ENCODE measurements at places on chromosomes 6 and 20.

DNA sequence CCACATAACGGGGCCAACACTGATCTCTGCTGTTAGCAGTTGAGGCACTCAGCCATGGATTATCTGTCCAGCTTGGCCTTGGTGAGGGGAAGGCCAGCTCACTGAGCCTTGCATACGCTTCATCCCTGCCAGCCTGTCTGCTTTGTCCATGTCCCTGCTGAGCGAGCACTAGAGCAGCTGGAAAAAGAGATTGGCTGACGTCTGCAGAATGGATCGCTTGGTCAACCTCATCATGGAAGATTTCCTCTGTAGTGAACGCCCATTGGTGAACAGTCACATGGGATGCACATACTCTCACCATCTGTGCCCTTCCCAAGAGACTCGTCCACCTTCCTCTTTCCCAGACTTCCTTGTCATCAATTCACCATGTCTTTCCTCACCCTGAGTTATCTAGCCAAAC is 26.9 kb downstream of the MUC22 start:
- no peak for DNase-seq

DNA sequence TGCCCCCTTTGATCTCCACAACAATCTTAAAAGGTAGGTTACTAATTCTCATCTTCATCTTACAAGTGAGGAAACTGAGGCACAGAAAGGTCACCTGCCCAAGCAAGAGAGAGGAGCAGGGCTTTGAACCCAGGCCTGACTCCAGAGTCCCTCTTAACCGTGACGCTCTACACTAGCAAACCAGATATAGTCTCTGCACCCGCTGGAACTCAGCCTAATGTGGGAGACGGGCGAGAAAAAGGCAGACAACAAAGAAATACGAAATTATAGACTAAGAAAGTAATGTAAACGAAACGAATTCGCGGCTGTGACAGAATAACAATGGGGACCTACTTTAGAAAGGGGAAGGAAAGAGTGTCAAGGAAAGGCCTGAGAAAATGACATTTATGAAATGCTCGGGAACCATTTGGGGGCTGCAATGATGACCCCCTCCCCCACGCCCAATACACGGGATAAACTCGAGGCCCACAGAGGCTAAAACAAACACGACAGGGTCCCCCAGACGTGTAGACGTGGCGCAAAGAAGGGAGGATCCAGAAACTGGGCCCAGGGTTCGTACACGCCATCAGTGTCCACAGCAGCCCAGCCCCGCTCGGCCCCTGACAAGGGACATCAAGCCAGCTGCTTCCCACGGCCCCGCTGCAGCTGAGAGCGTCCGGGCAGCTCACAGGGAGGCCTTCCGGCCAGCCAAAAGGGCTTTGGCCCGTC is 637 bp downstream of the TRPC4AP start:
- no peak for DNase-seq

DNA sequence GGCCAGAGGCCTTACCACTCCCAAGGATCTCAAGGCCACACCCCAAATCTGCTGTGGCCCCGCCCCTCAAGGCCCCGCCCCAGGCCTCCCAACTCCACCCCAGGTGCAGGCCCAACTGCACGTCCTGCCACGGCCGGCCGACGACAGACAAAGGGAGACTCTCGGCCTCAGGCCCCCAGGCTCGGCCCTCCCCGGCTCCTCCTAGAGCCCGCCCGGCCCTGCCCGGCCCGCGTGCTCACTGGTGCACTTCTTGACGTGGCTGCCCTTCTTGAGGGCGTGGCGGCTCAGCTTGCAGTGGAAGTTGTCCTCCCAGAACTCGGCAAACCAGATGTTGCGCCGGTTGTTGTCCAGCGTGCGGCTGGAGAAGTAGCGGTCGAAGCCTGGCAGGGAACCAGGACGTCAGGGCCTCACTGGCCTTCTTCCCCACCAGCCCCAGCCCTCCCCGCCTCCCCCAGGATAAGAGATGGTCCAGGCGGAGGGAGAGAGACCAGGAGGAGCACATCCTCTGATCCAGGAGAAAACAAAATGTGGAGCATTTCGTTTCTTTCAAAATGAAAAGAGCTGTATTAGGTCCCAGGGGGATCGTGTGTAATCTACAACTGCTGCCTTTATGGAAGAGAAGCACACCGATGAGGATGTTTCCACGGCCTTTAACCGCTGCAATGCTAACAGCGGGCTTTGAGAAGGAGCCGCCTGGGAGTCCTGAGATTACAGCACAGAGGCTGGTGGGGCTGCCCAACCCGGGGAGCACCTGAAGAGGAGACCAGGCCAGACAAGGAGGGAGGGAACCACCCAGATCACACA is 89.4 kb downstream of the GRM4 start:
- no peak for DNase-seq

GRCh38 chr6:51562198-51562597 is 525.2 kb downstream of the PKHD1 start:
- no peak for DNase-seq

GRCh38 chr6:34340394-34340793 is 52.1 kb downstream of the NUDT3 start:
- no peak for DNase-seq

DNA sequence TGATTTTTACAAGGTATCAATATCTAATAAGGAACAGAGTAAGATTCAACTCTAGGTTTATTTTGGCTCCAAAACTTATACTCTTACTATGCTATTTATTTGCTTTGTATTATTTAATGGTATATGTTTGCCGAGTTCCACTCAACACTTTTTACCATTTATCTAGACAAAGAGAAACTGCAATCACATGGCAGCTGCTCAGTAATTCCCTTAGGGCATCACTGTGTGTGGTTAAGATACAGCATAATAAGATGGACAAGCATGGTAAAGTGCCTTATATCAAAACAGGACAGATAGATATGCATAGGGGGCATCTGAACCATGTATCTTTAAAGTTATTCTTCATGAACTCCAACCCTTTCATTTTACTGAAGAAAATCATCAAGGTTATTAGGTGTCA is 483.0 kb upstream of the ID4 start:
- no peak for DNase-seq

GRCh38 chr6:120908767-120909166 is 425.5 kb downstream of the TBC1D32 start:
- no peak for DNase-seq

DNA sequence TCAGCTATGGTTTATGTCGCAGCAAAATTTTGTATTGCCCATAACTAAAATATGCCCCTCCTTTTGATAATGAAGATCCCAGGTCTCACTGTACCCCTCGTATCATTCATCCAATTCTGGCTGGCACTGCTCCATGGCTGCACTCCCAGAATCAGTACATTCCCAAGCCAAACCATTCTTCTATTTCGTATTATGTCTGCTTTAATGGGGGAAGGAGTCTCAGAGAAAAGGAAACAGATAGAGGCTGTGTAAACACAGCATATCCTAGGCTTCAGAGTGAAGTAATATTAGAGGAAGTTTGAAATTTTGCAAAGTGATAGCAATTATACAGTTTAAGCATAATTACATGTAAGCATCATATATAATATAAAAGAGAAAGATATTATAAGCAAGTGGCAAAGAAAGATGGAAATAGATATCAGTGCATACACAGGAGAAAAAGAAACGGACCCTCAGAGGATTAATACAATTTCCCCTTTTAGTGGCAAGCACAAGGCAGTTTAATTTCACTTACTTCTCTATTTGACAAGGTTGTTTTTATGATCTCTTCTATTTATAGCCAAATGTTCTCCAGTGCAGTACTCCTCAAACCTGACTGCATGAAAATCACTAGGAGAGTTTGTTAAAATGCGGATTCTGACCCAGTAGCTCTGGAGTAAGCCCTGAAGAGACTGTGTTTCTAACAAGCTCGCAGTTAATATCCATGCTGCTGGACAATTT is 56.5 kb upstream of the TENT5A start:
- DNase-seq = no peak

DNA sequence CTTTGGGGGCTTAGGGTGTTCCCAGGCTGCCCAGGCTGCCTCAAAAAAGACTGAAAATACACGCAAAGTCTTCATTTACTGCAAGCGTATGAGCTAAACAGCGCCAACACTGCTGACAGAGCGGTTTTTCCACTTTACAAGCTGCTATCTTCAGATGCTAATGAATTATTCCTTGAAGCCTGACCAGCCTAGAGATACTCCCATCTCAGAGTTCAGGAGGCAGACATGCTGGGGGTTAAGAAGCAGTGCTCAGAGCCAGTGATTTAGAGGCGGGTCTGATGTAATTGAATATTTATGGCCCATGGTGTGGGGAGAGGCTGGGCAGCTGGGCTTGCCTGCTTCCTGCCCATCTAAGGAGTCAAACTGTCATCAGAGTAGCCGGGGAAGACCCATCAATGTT is 241.4 kb downstream of the SLC24A3 start:
- no peak for DNase-seq

DNA sequence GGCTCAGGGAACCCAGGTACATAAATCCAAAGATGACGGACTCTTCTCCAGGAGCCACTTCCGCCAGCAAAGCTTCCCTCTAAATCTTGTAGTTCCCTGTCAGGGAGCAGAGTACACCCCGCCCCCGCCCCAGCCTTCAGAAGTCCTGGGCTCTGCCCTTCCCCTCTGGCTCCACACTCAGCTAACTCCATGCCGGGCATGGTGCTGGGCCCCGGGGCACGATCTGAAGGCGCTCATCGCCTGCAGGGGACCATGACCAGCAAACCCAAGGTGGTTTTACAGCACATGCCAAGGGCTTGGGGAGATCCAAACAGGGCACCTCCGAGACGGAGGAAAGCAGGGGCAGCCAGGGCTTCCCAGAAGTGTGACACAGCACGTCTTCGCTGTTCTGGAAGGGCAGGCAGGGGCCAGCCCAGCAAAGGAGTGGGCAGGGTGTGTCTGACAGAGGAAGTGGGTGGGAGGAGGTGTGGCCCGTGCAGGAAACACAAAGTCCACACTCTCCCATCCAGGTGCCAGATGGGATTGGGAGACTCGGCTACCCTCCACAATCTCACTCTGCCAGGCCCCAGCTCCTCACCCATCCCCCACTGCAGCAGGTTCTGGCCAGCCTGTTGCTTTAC is 41.6 kb upstream of the SLC22A2 start:
- DNase-seq = no peak

GRCh38 chr6:3324262-3324942 is 65.7 kb downstream of the PSMG4 start:
- DNase-seq = peak; percentile 23

DNA sequence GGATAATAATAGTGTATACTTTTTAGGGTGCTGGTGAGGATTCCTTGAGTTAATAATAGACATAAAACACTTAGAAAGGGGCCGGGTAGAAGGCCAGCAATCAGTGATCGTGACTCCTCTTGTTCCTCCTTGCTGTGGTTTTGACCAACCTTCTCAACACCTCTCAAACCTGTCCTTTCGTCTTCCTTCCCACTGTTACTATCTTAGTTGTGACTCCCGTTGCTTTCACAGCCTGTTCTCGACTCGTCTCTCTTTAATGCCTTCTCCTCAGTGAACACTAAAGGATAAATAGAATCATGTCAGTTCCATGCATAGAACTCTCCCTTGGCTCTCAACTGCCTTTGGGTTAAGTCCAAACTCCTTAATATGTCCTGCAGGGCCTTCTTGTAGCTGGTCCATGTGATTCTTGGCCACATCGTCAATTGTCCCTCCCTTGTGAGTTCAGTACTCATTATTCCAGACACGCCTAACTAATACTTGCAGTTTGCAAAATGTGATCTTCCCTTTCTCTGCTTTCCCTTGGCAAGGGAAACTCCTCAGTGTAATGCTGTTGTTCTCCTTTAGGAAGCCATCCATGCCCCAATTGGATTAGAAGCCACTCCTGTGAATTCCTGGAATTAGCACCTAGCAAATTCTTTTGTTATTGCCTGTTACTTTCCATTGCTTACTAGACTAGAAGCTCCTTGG is 164.9 kb downstream of the UTRN start:
- no peak for DNase-seq

- no peak for DNase-seq
Observed at GRCh38 chr6:149230712-149231460, 86.6 kb upstream of the TAB2 start.

- no peak for DNase-seq
Observed at GRCh38 chr6:56833127-56833791, 121.6 kb upstream of the BEND6 start.

GRCh38 chr20:60420676-60421229 is 462.5 kb downstream of the CDH26 start:
- no peak for DNase-seq

- no peak for DNase-seq
Observed at GRCh38 chr6:9537381-9537780, 877.5 kb downstream of the TFAP2A start.

- DNase-seq = no peak
Observed at GRCh38 chr20:24772667-24773066, 176.4 kb upstream of the CST7 start.

GRCh38 chr6:52388790-52389189 is 26.8 kb downstream of the PAQR8 start:
- DNase-seq = no peak

- no peak for DNase-seq
Observed at GRCh38 chr6:136956590-136957544, 34.8 kb downstream of the SLC35D3 start.

DNA sequence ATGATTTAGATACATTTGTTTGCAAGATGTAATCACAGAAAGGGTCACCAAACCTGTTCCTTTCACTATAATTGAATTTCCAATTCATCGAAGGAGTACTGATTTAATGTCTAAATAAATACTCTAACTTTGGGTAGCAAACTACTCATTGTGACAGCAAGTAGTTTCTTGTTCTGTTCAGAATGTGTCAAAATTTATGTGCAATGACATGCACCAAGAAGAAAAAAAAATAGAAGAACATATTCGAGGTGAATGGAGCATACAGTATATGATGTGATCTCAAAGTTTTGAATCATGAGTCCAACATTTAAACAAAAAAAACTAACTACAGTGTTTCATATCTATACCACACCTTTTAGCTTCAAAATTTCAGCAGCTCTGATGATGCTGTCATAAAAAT is 583.6 kb upstream of the MMS22L start:
- no peak for DNase-seq

DNA sequence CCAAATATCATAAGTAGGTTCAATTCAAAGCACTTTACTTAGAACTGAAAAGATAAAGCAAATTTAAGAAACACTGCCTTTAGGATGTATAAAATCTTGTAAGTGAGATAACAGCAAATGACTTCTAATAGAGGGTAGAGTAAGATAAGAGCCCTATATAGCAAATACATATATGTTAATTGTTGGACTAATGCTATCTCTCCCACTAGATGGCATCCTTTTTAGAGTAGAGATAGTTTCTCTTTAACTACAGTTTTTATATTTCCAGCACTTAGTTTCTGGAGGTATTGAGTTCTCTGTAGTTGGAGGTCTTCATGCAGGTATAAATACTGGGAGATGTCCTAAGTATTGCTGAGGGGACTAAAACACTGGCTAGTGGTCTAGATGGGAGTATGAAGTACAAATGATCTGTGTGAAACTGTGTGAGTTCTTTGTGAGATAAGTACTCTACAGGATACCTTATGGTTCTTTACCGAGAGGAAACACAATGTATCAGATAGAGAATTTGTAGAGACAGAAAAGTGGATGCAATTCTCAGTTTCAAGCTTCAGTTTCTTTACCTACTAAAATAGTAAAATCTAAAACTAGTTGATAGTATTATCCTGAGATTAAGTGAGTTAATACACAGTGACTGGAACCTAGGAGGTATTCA is 399.3 kb downstream of the KHDRBS2 start:
- DNase-seq = no peak

- peak; percentile 33 for DNase-seq
Observed at GRCh38 chr6:33277663-33278391, 904 bp downstream of the B3GALT4 start.

All from activated naive CD4-positive, alpha-beta T cell treated with Interleukin-2 at 50 U/mL for 16 hours (primary cell).